ENCODE measurements at places on chromosomes 11 and 22.

GRCh38 chr11:103887001-103887658 lies 149.3 kb upstream of the DDI1 start:
- no peak for DNase-seq

DNA sequence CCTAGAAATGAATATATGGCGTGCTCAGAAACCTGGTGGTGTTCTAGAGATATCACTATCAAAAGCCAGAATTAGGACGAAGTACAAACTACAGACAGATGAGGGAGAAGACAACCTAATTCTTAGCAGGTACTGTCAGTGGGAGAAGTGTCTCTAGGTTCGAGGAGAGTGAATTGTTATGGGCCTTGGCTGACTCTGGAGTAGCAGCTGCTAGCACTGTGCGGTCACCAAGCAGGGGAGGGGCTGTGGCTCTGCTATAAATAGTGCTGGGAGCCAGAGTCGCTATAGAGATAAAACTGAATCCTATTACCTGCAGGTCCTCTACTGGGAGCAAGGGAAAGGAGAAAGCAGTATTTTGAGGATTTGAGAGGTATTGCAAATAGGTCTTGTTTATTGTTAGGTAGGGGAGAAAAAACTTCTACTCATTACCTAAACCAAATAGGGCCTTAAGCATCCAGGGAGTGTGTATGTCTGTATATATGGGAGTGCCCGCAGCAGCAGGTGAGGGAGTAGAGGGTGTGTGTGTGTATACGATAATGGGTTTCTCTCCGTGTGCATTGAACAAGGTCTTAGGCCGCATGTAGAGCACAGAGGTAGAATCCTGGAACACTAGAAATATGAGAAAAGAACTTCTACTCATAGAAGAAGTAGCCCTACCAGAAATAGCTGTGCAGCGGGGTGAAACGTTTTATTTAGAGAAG lies 2.2 kb downstream of the MADD start:
- no peak for DNase-seq

- DNase-seq, result no peak
Observed at GRCh38 chr11:122750049-122750448, 88.3 kb upstream of the CRTAM start.

DNA sequence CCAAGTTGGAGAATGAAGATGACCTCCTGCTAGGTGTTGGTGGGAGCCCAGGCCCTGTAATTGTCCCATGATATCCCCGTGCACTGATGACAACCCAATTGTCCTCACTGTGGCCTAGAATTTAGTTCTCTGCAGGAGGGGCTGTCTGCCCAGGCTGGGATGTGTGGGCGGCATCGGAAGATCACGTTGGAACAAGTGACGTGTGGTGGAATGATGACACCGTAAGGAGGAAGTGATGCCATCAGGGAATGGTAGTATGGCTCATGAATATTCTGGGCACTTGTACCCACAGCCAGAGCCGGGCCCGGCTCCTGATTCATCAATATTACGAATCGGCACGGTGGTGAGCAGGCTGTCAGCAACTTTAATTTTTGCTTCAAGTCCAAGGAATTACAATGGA lies 111.6 kb downstream of the MIAT start:
- DNase-seq, result peak; percentile 24

DNA sequence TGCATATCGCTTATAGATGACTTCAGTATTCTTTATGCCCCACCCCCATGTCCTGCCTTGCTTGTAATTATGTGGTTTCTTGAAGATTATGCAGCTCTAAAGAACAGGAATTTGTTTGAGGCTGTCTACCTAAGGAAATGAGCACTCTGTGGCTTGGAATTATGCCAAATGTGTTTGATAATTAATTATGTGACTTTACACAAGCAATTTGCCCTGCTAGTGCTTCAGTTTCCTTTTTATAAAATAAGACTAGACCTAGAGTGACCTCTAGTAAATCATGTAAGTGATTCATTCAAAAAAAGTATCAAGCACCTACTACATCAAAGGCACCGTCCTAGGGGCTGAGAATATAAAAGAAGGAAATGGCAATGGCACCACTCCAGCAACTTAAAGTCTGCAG lies 491.5 kb upstream of the KIRREL3 start:
- no peak for DNase-seq

- DNase-seq, result no peak
Observed at GRCh38 chr11:69005183-69005630, 7.8 kb downstream of the MRGPRF start.

- DNase-seq, result no peak
Observed at GRCh38 chr22:30435674-30436126, 10.1 kb downstream of the MTFP1 start.

GRCh38 chr11:85821636-85822035 lies 10.7 kb upstream of the SYTL2 start:
- DNase-seq, result peak; percentile 47

DNA sequence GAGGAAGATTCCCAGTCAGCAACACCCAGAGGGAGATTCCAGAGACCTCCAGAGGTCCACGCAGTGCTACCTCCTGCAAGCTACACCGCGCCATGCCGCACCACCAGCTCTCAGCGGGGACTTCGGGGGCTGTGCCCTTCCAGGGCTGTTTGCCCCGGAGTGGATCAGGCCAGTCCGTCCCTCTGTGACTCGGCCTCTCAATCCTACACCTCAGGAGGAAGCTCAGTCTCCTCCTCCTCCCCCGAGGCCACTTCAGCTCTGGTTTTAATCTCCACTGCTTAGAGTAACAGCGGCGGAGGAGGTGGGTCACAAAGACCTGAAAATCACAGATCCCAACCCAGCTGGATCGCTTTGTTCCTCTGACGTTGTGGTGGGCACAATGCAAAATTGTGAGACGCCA lies 68.6 kb downstream of the PHF21B start:
- no peak for DNase-seq

DNA sequence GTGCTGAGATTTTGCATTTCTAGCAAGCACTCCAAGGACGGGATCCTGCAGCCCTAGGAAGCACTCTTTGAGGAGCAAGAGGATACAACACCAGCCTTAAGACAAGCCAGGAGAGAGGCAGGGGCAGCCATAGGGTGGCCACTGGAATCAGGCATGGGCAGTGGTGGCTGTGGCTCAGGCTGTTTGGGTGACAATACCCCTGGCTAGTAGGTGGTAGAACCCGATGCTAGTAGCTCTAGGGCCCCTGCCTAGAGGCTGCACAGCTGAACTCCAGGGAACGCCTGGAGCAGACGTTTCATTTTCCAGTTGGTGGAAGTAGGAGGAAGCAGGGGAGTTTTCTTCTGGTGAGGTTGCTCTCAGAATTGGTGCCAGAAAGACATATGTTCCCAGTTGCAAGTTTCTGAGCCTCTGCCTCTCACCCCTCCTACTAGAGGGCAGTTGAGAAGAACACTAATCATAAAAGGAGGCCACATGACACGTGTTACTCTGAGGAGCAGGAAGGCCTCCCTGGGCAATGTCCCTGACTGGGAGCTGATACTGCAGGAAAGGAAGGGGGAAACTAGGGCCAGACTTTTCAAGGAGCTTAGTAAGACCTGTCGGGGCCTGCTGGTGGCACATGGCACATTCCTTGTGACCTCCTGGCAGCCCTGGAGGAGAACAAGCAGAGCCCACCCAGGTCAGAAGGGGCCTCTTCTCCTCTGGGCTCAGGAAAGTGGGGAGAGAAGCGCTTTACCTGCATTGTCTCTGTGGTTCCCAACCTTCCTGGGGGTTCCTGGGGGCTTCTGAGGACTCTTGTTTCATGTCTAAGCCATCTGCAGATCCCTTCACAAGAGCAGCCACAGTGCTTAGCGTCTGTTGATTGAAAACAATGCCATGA lies 56.6 kb upstream of the DRD2 start:
- DNase-seq, result peak; percentile 21

GRCh38 chr11:326592-326841 lies 5.9 kb upstream of the IFITM3 start:
- no peak for DNase-seq

GRCh38 chr22:44816141-44816540 lies 63.8 kb downstream of the ARHGAP8 start:
- no peak for DNase-seq

- DNase-seq, result no peak
Observed at GRCh38 chr11:65743681-65744025, 23.1 kb upstream of the RNASEH2C start.

DNA sequence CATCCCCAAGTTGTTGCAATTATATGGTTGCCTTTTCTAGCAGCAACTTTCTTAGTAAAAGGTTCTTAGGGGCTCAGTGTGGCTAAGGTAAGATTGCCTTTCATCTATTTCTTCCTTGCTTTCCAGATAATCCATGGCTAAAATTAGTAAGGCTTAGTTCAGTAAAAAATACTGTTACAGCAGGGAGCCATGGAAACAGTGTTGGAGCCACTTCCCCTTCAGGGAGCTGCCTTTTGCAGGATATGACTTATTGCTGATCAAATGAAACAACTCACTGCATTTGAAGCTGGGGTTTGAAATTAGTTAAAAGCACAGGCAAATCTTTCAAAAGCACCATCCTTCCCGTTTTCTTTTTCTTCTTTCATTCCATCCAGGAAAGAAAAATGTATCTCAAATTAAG lies 184.3 kb downstream of the C11orf87 start:
- DNase-seq, result no peak

DNA sequence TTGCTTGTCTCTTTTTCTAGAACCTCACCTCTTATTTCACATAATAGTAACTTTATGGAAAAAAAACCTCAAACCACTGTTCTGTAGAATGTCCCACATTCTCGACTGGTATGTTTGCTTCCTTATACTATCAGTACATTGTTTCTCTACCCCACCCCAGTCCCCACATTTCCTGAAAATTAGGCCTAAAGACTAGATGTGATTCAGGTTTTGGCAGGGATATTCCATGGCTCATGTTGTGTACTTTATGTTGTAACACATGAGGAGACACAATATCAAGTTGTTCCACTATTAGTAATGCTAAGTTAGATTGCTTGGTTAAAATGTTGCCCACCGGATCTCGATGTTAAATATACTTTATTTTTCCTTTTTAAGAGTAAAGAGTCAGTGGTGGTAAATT lies 34.7 kb downstream of the DDIAS start:
- DNase-seq, result peak; percentile 19

DNA sequence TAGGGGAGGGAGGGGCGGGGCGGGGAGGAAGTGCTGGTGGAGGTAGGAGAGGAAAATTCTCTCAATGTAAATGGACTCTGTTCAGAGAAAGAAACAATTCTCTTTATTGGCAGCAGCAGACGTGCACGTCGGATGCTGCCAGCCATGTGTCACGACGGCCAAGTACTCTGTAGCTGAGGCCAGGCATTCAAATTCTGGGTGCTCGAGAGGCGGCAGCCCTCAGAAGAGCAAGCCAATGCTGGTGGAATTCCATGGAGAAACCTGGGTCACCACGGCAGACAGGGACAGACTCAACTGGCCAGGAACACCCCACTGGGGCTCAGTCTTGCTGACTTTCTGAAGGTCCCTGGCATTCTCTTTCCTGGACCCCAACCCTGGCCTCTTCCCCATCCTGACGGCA lies 90.8 kb downstream of the ABTB2 start:
- no peak for DNase-seq

DNA sequence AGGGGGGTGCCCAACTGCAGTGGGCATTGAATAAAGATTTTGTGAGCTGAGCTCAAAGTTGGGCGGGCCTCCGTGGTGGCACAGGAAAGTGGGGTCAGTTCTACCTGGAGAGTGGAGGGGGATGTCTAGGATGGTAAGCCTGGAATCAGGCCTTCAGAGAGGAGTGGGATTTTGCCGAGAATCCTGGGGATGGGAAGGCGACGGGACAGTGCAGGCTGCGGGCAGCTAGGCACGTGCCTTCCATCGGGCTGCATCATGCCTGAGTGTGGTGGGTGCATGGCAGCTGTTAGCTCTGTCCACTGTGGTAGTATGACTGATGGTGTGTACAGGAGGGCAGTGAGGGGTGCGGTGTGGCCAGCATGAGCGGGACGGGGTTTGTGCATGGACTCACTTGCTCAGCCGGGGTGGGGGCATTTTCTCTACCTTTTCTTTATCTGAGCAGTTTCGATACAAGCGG lies 3.6 kb downstream of the SHANK3 start:
- no peak for DNase-seq

DNA sequence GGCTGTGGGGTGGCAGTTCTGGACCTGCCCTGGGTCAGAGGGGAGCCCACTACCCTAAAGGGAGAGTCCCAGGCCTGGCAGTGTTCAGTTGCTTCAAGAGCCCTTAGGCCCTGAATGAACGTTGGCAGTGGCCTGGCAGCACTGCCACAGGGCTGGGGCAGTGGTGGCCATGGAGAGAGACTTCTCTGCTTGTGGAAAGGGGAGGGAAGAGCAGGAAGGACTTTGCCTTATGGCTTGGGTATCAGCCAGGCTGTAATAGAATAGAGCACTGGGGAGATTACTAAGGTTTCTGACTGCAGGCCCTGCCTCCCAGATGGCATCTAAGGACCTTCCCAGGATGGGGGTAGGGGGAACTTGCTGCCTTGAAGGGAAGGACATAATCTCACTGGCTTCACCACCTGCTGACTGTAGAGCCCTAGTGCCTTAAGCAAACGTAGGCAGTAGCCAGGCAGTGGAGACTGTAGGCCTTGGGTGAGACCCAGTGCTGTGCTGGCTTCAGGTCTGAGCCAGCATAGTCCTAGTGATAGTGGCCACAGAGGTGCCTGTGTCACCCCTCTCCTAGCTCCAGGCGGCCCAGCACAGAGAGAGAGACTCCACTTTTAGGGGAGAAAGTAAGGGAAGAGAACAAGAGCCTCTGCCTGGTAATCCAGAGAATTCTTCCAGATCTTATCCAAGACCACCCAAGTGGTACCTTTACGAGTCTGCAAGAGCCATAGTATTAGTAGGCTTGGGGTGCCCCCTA lies 27.6 kb downstream of the PLA2G6 start:
- peak; percentile 29 for DNase-seq

DNA sequence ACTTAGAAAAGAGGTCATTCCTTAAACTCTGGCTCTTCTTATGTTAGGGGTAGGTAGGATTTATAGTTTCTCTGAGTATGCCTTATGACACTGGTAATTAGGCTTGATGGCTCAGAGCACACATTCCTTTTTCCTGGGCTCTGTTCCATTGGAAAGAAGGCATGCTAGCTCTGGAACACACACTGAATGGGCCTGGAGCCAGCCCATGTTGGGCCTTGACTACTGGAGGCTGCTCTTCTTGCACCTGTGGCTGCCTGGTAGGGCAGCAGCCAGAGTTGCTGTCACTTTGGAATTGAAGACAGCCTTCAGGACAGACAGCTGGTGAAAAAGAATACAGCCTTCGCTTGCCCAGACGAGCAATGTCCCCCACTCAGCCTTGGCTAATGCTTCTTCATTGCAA lies 18.2 kb downstream of the MCAM start:
- DNase-seq, result no peak

GRCh38 chr11:12029738-12030363 lies 21.4 kb upstream of the DKK3 start:
- DNase-seq, result peak; percentile 61

GRCh38 chr11:88544656-88545280 lies 207.2 kb upstream of the CTSC start:
- peak; percentile 63 for DNase-seq

DNA sequence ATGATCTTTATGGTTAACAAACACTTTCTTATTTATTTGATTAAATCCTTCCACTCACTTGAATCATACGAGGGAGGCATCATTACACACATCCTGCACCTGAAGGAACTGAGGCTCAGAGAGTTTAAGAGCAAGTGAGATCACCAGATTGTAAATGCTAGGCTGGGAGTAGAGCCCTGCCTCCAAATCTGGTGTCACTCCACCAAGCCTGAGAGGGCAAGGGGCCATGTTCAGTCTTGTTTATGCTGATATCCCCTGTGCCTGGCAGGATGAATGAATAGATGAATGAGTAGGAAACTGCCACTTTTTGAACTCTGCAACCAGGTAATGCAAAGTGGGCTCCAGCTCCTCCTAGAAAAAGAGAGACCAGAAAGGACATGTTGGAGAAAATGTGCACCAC lies 59.1 kb downstream of the RASSF10 start:
- no peak for DNase-seq

- peak; percentile 99 for DNase-seq
Observed at GRCh38 chr11:65860278-65861164, at the start of gene MUS81. Gene MUS81, plus strand, starts transcription at chr11:65860433. Its CDS starts 321 bp downstream, at chr11:65860754.
